ENCODE measurements at places on chromosomes 4 and X.

DNA sequence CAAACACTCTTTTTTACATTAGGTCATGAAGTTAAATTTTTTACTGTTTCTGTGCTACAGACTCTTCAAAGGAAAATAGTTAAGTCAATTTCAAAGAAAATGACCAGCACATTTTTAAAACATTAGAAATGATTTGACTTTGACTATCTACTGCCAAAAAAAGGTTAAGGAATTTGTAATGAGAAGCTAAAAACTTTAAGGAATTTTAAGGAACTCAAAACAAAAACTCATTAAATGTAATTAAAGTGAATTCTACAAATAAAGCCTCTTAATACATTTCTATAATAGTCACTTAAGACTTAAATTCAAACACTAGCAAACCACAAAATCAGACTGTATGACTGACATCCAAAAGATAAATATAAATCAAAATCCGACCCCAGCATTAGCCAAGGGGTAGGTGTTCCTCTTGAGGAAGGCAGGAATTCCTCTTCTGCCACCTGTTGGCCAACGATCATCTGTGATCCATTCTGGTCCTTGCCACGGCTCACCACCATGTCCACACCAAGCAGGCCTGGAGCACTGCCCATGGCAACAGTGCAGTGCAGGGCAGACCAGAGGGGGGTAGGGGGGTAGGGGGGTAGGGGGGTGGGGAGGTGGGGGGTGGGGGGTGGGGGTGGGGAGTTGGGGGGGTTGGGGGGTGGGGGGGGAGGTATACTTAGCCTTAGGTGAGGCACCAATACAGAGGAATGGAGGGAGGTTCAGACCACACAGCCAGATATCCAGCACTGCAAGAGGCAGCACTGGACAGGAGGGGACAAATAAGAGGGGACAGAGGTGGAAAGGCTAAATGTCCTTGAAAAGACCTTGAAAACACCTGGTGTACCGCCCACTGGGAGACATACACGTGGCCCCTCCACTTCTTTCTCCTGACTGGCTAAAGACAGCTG, 287.4 kb downstream of the CHIC1 start:
- no peak for DNase-seq

GRCh38 chr4:109171070-109171469, 131.4 kb downstream of the COL25A1 start:
- DNase-seq = no peak

DNA sequence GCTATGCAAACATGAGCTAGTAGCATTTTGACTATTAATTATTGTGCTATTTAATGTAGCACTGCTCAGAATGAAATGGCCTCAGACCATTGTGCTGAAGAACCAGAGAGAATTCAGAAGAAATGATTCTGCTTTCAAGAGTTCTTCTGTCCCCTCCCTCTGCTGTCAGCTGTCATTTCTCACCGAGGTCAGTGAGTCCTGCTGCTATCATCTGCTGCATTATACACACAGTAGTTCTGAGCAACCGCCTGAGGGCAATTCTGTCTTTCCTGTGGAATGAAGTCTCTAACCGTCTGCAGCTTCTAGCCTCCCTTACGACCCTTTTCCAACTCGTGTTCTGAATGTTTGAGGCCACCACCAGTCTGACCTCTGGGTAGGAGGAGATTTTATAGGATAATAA, 249.4 kb downstream of the HNRNPD start:
- no peak for DNase-seq

DNA sequence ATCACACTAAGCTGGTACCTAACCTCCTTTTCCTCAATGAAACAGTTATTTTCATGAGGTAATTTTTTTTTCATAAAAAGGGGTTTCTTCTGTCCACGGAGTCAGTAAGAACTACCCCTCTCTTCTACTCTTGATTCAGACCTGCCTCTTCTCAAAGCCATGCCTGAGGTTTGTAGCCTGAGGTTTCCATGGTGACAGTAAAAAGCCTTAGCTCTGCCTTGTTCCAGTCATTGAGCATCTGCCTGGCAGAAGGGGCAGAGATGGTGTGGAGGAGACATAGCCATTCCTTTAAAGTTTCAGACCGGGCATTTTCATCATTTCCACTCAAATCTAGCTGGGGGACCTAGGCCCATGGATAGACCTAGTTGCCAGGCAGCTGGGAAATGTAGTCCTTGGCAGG, 135.5 kb downstream of the REPS2 start:
- no peak for DNase-seq

GRCh38 chr4:35912174-35912573, 332.1 kb downstream of the ARAP2 start:
- no peak for DNase-seq

DNA sequence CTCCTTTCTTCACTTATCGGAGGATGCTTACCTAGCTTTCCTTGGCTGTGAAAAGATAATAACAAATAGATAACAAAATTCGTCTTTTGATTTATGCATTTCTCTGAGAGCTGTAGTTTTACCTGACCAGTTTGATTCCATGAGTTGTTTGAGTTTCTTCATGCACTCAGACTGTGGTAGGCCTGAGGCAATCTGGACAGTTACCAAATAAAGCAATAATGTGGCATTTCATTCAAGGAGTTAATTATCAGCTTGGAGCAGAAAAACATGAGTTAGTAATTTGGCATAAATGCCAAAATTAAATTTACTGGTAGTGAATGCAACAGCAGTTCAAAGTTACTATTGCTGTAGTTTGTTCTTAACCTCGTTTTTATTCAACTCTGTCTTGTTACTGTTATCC, 53.5 kb downstream of the FABP2 start:
- DNase-seq = no peak

GRCh38 chr4:5959211-5959982, 58.8 kb downstream of the C4orf50 start:
- DNase-seq = no peak

GRCh38 chrX:15749642-15750610, 11.9 kb downstream of the CA5B start:
- peak; percentile 59 for DNase-seq

DNA sequence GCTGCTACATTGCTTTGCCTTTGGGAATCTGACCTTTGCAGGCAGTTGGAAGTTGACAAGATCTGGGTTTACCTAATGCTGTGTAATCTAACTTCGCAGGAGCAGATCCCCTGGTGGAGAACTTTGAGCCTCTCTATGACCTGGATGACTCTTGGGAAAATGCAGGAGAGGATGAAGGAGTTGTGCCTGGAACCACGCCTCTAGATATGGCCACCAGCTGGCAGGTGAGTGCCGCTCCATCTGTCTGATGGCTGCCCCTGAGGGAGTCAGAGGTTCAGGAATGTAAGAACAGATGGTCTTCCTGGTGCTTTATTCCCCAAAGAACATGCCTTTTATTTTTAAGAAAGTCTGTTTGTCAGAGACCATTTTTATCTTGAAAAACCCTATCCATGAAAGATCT, 109.3 kb downstream of the NFKB1 start:
- DNase-seq = no peak

DNA sequence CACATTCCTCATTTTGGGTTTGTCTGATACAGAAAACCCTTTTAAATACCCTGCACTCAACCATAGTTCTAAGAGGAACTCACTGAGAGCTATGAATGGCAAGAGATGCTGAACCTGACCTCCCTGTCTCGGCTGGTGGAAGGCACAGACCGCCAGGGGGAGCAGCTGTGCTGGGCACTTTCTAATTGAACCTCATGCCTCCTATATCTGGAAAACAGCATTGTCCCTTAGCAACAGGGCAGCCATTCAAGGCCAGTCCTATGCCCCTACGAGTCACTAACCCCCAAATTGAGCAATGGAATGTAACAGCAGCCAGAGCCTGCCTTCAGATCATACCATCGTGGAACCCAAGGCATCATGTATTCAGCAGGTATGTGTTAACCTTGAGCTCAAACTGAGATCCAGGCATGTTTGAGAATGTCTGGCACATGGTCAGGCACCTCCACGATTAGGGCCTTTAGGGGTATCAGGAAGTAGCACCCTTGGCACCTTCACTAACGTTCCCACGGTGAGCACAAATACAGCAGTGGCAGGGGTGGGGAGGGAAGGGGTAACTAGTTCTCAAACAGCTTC, 5.1 kb downstream of the USP27X start:
- peak; percentile 57 for DNase-seq

- DNase-seq = no peak
These were observed 34.2 kb upstream of the LRAT start for GRCh38 chr4:154709550-154709949.

DNA sequence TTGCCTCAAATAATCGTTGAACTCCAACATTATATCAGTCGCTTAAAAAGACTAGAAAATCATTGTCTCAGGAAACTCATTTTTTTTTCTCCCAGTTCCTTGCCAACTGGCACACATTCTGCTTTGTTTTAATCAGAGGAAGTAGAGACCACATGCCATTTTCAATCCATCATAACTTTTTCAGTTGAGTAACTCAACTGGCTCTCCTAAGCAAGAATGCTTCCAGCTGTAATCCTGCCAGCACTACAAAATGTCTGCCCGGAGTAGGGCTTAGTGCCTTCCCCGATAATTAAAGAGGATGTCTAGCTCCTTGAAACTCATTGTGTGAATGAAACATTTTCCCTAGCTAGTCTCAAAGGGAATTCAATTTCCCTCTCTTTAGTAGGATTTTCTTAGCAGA, 33.0 kb downstream of the FREM3 start:
- DNase-seq = no peak

DNA sequence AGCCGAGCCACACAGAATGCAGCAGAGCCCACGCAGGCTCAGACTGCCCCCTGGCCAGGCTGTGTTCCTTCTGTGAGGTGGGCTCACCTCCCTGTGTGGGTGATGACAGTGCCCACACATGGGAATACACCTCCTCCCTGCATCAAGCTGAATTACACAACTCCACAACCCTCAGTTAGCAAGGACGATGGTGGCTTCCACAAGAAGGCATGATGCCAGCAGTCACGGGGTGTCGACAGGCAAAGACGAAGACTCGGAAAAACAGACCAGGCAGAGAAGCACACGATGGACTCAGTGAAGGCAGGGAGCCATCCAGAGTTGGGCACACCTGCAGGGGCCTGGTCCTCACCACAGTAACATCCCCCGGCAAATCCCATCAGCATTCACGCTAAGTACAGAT, 12.1 kb downstream of the LETM1 start:
- DNase-seq = no peak

GRCh38 chrX:118423558-118423957, 72.1 kb upstream of the DOCK11 start:
- no peak for DNase-seq

DNA sequence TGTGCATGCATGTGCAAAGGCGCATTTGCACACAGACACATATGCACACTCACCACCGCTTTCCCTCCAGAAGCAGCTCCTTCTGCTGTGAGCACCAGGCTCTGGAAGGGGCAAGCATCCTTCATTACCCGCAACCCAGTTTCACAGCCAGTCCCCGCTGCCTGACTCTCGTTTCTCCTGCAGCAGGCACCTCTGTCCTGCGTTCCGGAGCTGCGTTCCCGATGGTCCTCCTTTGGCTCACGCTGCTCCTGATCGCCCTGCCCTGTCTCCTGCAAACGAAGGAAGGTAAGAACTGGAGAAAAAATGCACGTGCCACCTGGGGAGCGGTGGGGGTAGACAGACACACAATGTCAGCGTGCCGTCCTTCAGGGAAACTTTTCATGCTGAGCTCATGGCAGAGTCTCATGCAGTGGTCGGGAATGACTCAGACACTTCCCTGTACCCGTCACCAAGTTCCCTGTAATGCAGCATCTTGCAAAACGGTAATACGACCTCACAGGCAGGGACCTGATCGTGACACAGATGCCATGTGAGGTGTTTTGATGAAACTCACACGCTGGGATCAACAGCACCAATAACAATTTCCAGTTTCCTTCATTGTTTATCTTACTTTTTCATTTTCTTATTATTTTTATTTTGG, 5.1 kb downstream of the IL3RA start:
- no peak for DNase-seq

DNA sequence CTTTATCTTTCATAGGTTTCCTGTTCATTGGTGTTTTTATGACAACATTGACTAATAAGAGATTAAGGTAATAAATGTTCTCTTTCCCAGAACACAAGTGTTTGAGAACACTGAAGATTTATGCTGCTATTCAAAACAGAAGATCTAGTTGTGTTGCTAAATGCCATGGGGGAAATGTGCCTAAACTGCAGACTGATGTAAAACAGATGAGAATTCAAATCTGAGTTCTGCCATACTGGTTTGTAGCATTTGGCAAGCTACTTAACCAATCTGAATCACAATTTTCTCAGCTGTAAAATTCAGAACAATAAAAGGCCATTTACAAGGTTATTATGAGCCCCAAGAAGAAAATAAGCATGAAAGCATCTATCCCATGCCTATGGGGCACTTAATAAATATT, 2.3 kb downstream of the SLC10A6 start:
- no peak for DNase-seq

DNA sequence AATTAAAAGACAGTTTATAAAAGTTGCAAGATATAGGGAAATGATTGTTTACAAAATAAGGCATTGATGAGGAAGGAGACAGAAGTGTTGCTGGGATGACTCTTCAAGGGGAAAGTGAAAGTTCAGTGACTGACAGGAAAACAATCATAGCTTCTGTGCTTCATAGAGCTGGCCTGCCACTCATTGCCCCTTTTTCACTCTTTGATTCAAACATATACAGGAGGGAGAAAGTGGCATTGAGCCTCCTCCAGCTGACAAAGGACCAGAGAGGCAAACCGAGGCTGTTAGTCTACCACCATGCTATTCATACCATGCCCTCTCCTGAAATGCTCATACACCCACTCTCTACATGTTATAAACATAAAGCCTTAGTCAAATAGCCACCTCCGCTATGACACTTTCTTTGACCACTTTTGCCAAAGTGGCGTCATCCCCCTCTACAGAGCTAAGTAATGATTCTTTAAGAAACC, 79.2 kb upstream of the ATOH1 start:
- no peak for DNase-seq

GRCh38 chrX:111041018-111041462, 55.0 kb upstream of the PAK3 start:
- peak; percentile 42 for DNase-seq

DNA sequence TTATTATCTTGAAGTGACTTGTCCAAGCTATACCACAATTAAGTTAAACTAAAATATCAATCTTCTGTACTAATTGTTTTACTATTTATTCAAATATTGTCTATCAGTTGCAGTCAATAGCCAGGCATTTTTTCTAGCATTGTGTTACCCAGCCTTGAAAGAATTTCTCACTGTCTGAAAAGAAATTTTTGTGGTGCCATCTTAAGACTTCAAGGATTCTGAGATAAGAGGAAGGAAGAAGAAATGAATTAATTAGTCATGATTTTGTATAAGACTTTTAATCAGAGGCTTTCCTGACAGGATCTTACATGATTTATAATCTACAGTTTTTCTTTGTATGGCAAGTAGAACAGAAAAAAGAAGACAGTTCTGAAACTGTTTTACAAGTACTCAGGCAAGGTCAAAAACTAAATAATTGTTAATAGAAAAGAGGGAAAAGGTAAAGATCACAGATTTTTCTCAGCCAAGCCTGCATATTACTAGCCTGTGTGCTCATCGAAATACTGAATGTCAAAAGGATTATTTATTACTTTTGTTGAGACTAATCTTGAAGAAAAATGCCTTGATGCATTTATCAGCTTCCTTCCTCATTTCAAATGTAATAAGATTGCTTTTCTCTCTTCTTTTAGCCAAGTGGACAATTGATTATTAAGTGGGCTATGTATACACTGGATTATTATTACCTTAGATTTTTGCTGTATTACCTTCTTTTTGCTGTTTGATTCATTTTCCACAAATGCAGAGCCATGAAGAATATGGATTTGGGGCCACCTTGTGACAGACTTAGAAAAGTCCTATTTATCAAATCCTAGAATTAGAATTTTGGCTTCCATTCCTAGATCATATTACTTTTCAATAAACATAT, 53.8 kb downstream of the CXCL1 start:
- no peak for DNase-seq

Data from CD4-positive, alpha-beta T cell treated with Interleukin-12 subunit alpha and Interleukin-12 subunit beta, for 1 hour (primary cell).